Naive thymus-derived CD8-positive, alpha-beta T cell (primary cell): ENCODE measurements at places on chromosomes 12 and 14. TPM values are rescaled to one million over a fixed set of nuclear protein-coding genes. Genes with fewer than 3 reads are reported as not detected.

GRCh38 chr12:109951751-109952150 lies 44.4 kb downstream of the GIT2 start:
- no peak for DNase-seq

DNA sequence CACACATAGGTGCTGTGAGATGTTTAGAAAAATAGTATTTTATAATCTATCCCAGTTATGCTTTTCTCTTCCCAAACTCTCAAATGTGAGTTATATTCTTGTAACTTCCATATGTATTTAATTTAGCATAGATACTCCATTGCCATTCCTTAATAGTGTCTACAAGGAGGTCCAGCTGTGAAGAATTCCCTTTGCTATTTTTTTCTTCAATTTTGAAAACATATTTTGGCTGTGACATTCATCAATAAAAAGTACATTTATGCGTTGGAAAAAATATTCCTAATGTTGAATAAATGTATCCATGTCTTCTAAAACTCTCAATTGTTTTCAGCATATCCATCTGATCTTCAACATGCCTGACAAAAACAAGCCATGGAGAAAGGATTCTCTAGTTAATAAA lies 1402.0 kb upstream of the SEL1L start:
- no peak for DNase-seq

CD163L1 gene
- total RNA-seq, result 0.33 TPM

DNA sequence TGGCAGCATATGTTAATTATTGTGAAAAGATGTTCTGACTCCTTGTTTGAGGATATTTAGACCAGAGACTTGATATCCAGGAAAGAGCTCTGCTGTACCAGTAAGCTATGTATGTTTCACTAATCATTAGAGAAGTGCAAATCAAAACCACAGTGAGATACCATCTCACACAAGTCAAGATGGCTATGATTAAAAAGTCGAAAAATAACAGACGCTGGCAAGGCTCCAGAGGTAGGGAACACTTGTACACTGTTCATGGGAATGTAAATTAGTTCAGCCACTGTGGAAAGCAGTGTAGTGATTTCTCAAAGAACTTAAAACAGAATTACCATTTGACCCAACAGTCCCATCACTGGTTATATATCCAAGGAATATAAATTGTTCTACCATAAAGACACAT lies 171.6 kb downstream of the DPY19L2 start:
- DNase-seq, result no peak

TNFAIP2 gene
- total RNA-seq, result 0.55 TPM
